Eye (tissue), 1 donor: ENCODE measurements at places on chromosomes 12 and 14.

- no peak for DNase-seq
These were observed 40.0 kb downstream of the DAAM1 start for GRCh38 chr14:59228421-59228820.

DNA sequence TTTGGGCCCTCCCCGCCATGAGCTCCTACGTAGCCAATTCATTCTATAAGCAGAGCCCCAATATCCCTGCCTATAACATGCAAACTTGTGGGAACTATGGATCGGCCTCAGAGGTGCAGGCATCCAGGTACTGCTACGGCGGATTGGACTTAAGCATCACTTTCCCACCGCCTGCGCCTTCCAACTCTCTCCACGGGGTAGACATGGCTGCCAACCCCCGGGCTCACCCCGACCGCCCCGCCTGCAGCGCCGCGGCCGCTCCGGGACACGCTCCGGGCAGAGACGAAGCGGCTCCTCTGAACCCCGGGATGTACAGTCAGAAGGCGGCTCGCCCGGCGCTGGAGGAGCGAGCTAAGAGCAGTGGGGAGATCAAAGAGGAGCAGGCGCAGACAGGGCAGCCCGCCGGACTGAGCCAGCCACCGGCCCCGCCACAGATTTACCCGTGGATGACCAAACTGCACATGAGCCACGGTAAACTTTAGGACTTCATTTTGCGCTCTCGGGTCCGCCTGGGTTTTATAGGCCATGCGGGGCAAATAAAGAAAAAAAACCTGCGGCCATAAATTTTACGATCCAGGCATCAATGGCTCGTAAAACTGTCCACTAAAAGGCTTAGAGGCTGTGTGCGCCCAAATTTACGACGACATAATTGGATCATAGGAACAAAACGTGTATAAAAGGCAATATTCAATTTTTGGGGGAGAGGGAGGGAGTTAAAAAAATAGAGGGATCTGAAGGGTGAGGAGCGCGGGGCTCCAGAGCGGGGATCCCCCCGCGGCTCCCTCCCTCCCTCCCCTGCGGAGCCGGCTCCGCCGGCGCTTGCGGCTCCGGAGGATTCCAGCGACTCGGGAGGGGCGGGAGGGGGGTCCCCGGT lies 493 bp downstream of the HOXC5 start:
- DNase-seq = no peak

DNA sequence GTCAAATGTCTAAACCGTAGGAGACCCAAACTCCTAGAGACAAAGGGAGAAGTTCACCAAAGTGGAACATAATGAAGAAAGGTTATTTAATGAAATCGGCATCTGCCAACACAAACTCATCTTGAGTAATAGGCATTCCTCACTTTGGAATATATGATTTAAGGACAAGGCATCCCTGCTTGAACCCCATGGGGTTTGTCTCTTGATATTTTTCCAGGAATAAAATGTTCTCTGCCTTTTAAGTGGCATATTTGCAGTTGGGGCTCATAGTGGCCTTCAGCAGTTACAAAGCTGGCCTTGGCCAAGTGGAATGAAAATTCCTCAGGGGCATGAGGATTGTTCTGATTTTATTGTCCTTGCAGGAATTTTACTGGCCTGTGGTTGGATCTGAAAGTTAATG lies 7.1 kb downstream of the POP5 start:
- DNase-seq = no peak

GRCh38 chr14:61330511-61330910 lies 9.1 kb downstream of the PRKCH start:
- DNase-seq = no peak
